ENCODE measurements at places on chromosomes 16 and 17.

DNA sequence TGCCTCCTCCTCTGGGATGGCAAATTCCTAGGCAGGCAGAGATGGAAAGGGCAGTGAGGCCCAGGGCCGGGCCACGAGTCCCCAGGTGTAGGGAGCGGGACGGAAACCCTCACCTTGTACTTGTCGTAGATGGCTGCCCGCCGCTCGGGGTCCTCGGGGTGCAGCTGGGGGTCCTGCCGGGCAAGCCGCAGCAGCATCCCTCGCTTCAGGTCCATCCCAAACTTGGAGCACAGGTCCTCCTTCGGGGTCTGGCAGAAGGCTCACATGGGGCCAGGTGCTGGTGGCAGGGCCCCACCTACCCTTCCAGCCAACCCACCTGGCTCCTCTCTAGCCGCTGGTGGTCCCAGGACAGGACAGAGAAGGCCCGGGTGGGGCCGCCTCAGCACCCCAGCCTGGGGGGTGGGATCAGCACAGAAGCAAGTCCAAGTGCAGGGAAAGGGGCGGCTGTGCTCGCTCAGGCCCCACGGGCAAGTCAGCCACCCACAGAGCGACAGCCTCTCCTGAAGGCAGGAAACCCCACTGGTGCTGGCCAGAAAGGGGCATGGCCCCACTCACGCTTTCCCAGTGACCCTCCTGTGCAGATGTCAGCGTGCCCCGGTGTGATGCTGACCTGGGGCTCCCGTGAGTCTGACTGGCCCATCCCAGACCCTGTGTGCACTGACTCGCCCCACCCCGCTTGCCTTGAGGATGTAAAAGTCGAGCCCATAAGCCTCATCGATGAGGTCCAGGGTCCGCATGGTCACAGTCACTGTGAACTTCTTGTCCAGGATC lies 1.8 kb downstream of the MRPL28 start:
- no peak for DNase-seq

- DNase-seq, result no peak
These were observed 1.7 kb upstream of the POLG2 start for GRCh38 chr17:64498308-64499203.

DNA sequence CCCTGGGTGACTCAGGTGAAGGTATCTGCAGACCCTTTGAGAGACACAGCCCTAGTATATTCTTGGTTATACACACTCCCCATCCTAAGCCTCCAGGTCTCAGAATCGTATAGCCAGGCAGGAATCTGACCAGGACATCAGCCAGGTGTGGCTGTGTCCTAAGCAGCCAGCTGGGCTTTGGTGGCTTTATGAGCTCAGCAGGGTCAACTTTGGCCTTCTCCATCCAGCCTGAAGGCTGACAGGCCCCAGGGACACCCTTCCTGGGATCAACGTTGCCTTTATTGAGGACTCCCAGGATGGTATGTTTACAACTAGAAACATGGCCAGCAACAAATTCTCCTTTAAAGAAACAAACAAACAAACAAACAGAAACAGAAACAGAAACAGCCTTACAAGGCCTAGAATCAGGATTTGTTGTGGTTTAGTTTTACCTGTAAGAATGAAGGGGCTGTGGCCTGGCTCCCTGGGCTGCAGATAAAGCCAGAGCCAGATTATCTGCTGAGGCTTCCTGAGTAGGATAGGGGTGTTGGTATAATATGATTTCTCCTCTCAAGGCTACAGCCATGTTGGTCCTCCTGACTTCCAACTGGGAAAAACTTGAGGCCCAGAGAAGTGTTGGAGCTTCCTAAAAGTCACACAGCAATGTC lies 8.5 kb downstream of the KIF19 start:
- no peak for DNase-seq

DNA sequence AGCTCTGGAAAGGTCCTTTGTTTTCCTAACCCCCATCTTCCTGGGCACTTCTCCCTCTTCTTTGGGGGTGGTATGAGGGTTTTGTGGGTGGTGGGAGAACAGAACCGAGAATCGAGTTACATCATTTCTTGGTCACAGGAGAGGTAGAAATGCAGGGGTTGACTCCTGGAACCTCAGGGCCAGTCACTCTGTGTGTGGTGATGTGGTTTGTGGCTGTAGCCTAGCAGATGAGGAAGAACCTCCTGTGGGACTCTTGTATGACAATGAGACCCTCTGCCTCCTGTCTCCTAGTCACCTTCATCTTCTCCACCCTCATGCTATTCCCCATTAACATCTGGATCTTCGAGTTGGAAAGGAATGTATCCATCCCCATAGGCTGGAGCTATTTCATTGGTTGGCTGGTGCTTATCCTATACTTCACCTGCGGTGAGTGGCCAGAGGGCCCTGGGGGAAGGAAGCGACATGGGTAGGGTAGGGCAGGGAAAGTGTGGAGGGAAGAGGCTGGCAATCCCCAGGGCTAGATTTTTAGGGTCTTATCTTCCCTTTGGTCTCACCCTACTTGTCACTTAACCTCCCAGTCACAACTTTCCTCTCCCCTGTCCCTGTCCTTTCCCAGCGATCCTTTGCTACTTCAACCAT lies 5.5 kb downstream of the ODF4 start:
- DNase-seq, result no peak

DNA sequence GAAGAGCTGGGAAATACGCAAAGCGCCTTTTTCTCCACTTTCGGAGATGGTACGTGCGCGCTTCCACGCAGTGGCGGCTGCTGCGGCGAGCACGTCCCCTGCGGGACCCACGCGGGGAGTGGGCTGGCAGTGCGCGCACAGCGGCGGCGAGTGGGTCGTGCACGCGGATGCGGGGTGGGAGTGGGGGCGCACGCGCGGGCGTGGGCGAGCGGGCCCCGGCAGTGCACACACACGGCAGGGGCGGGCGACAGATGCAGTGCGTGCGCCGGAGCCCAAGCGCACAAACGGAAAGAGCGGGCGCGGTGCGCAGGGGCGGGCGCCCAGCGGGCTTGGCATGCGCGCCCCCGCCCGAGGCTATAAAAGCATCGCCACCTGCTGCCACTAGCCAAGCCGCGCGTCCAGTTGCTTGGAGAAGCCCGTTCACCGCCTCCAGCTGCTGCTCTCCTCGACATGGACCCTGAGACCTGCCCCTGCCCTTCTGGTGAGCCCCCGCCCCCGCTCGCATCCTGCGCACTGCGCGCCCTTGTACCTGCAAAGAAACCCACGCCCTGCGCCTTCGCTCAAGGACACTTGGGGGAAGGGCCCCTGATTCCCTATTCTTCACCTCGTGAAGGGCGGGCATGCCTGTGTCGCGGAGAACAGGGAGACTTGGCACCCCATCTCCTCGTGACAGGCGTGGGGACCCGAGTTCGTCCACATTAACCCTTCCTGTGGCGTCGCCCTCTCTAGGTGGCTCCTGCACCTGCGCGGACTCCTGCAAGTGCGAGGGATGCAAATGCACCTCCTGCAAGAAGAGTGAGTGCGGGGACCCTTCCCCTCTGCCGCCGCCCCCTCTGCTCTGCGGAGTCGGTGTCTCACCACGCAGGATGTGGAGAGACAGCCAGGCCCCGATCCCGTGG lies at the start of gene MT3:
MT3 (plus strand) TSS at position 388 of the 899 bp plus-strand sequence; CDS start at position 451, 63 bp downstream.
- no peak for DNase-seq

GRCh38 chr16:49514073-49514980 lies 140.7 kb downstream of the C16orf78 start:
- DNase-seq, result no peak

- no peak for DNase-seq
These were observed 14.9 kb upstream of the B4GALNT2 start for GRCh38 chr17:49117587-49118230.

- no peak for DNase-seq
These were observed 938 bp downstream of the DEXI start for GRCh38 chr16:10941127-10941933.

DNA sequence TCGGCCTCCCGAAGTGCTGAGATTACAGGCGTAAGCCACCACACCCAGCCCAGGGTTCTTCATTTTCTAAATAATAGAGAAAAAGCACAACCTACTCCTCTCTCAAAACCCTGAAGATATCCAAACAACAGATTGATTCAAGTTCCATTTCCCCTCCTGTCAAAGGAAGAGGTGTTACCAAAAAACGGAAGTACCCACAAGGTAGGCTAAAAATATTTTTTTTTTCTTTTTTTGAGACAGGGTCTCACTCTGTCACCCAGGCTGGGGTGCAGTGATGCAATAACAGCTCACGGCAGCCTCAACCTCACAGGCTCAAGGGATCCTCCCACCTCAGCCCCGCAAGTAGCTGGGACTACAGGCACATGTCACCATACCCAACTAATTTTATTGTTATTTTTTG lies 18.9 kb downstream of the UTP6 start:
- DNase-seq, result no peak

GRCh38 chr17:58368860-58369213 lies 16.8 kb upstream of the SUPT4H1 start:
- DNase-seq, result no peak

DNA sequence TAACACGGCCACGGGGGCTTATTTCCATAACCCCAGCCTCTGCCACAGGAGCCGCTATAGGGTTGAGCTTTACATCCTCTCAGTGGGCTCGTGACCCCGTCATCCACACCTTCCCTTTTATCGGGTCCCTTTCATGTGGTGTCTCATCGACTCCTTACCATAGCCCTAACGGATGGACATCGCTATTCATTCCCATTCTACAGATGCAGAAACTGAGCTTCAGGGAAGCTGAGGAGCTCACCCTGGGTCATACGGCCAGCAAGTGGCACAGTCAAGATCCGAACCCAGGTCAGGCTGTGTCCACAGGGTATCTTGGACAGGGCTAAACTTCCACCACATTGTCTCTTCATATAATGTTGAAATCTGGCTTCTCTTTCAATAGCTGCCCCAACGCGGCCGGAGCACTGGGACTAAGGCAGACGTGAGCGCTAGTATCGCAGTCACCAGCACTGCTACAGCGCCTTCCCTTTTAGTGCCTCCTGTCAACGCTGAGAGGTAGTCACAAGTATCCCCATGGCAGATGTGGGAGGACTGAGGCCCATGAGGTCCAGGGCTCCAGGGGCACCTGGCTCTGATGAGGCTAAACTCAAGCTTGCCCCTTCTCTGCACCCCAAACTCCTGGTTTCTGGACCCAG lies 50.8 kb downstream of the SOCS1 start:
- no peak for DNase-seq

DNA sequence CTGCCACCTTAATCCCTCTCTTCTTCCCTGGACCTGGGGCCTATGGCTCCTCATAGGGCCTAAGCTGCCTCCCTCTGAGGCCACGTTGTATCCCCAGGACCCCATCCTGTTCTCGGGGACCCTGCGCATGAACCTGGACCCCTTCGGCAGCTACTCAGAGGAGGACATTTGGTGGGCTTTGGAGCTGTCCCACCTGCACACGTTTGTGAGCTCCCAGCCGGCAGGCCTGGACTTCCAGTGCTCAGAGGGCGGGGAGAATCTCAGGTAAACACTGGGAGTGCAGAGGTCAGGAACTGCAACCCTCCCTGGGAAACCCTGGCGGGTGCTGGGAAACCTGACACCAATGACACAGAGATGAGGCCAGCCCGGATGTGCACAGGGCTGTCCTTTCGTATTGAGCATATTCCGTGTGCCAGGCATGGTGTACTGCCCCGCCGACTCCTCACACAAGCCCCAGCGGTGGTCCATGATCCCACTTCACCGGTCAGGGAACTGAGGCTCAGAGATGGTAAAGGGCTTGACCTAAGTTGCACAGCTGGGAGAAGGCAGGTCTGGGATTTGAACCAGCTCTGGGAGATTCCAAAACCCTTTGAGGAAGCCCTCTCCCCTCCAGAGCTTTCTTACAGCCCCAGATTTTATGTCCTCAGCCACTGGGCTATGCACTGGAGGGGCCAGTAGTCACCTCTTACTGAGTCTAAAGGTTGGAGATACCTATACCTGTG lies 22.9 kb downstream of the ANKRD40 start:
- no peak for DNase-seq

- DNase-seq, result no peak
These were observed 108.5 kb downstream of the USP22 start for GRCh38 chr17:20934288-20934687.

GRCh38 chr17:50787106-50787505 lies 19.8 kb upstream of the ANKRD40CL start:
- DNase-seq, result no peak

All from 8988T (cell line).